DMS153 (cell line): ENCODE measurements at places on chromosomes 11 and 22.
A peak's percentile ranks its signal among the peaks of the same experiment; 100 is the strongest.

- no peak for DNase-seq
Measured at GRCh38 chr22:20033045-20033706, 12.3 kb downstream of the TANGO2 start.

- no peak for DNase-seq
Measured at GRCh38 chr22:32777987-32778386, 23.5 kb upstream of the TIMP3 start.

DNA sequence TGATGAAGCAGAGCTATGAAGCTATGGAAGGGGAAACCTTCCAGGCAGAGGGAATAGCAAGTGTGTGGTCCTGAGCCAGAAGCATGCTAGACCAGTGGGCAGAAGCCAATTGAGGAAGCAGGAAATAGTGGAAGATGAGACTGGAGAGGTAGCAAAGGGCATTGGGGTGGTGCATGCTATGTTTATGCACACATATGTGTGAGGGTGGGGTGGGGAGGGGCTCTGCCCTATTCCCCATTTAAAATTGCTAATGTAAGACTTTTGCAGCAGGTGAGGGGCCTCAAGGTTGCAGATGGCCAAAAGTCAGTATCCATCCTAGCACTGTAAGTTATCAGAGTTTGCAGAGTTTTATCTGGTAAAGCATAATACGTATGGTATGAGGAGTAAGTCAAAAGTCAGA, 626.6 kb upstream of the KIRREL3 start:
- DNase-seq, result peak; percentile 23

- no peak for DNase-seq
Measured at GRCh38 chr22:35987487-35987886, 41.1 kb downstream of the RBFOX2 start.

DNA sequence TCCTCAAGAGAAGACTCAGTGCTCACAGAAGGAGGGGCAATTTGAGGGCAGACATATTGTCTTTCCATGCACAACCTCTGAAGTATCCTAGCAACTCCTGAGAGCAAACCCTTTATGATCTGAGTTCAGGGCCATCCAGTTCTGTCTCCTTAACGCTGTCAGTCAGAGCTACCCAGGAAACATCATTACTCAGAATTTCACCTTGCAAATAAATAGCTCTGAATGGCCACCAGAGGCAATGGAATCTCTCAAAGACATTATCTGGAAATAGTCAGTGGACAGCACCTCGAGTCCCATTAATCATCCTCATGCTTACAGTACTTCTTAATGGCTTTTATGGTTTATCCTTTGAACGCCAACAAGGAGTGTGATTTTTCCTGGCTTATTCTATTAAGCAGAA, 656.1 kb downstream of the OPCML start:
- DNase-seq, result no peak

DNA sequence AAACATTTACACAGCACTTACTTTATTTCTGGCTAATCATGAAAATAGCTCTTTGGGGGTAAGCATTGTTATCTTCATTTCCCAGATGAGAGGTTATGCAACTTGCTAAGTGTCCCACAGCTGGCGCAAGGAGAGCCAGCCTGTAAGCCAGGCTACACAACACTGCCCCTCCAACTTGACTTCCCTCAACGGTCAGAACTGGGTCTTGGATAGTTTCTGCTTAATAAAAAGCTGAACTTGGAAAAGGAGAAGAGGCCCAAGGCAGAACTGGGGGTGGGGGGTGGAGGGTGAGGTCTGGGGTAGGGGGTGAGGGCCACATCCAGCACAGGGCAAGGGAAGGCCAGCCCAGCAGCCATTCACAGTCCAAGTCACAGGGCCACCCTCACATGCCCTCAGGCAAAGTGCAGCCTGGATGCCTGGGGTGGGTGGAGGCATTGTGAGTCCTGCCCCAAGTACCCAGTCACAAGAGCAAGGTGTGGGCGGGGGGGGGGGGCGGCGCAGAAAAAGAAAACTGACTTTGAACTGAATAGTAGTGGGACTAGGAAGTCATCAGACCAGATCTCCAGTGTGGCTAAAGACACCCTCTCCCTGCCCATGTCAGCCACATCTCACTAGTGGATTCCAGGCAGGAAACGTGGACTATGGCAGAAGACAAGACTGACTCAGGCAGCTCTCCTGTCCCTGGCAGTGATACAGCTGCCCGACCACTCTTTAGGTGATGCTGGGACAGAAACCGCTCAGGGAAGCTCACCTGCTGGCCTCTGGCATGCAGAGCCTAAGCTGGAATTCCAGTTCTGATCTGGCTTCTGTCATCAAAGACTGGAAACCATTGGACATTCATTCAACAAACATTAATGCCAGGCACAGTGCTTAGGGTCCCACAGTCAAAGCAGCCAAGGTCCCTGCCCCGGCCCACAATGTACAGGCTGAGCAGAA, 52.4 kb downstream of the PACSIN2 start:
- DNase-seq, result no peak

DNA sequence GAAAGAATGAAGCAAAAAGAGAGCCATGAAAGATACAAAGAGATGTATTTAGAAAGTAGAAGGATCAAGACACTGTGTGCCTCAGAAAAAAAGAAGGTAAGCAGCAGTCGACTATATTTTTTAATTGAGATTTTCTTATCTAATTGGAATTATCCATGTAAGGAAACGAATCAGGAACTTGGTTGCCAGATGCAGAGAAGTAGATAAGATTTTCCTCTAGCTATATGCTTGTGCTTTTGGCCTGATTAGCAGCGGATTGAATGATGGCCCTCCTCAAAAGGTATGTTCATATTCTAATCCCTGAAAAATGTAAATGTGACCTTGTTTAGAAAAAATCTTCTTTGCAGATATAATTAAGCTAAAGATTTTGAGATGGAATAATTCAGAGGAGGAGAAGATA, 43.9 kb upstream of the CARD18 start:
- no peak for DNase-seq

DNA sequence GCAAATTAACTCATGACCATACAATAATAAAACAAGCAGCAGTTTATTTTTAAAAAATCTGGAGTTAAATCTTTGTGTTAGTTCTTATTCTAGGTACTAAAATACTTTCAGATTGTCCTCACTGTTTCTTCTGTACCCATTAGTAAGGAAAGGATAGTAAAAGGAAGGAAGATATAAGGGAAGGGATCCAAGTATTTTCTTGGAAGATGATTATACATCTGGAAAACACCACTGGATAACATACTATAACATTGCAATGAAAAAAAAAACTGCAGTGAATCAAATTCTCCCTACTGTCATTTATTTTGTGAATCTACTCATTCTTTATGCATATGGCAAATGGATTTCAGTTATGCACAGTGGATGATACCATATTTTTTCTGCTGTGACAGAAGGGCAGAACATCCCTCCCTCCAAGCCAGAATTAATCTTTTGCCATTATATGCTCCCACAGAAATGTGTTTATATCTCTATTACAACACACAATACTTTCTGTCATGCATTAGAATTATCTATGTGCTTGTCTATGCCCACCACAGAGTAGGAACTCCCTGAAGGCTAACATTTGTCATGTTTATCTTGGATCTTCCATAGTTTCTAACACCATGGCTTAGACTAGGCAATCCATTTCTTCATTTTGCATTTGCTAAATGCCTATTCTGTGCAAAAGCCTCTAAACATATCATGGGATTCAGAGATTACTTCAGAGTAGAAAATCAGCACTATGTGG, 282.3 kb upstream of the CTSC start:
- no peak for DNase-seq

- no peak for DNase-seq
Measured at GRCh38 chr11:72719144-72719543, 33.1 kb downstream of the ARAP1 start.

- DNase-seq, result peak; percentile 59
Measured at GRCh38 chr22:26174280-26174679, 5.0 kb downstream of the SEZ6L start.
